ENCODE measurements at places on chromosomes 12 and 14.

- no peak for DNase-seq
Measured at GRCh38 chr14:97267509-97267908, 470.3 kb downstream of the VRK1 start.

- DNase-seq: no peak
Measured at GRCh38 chr12:130017591-130018449, 114.0 kb upstream of the TMEM132D start.

DNA sequence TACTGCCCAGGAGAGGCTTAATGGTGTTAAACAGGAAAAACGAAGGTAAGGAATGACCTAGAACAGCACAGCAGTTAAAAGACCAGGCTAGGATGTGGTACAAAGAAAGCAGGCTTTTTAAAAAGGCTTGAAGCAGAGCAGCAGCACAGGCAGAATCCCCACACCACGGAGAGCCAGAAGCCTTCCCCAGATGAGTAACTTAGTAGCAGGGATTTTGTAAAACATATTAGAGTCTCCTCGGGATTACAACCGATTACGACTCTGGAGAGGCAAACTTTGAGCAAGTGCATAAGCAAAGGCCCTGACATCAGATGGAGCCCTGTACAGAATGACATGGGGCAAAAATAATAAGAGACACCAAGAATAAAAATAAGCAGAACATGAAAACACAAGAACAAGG is 37.1 kb upstream of the DHRS4 start:
- no peak for DNase-seq

- DNase-seq: no peak
Measured at GRCh38 chr12:100859063-100859627, 64.6 kb downstream of the ANO4 start.

Measured in NT2/D1 (cell line).